ENCODE measurements at places on chromosomes 4 and X.

GRCh38 chr4:74109116-74109869 is 10.3 kb upstream of the CXCL2 start:
- no peak for DNase-seq

DNA sequence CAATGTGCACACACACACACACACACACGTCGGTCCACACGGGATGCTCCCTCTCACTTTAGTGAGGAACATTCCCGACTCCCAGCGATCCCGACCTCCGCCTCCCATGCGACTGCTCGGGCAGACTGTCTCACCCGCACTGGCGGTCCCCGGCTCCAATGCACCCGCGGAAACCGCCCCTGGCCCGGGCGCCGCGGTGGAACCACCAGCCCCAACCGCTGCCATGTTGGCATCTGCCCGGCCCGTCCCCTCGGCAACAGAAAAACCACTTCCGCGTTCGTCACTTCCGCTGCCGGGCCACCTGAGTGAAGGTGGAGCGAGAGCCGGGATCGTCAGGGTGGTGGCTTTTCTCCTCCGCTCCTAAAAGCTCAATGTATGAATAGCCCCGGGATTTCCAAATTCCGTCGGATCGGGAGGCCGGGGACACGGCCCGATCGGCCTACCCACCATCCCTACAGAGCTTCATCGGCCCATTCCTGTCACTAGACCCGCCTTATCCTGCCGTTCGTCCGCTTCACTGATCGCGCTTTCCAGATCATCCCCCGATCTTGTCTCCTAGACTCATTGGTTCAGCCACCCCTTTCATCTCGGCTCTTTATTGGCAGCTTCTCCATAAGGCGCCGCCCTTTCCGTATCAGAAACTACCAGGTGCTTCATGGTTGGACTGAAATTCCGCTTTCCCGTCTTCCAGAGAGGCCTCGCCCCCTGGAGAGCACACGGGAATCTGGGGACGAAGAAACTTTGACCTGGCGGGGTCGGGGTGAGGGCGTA is at the start of gene SLC35A2:
Gene SLC35A2, minus strand, starts transcription at position 235 of the 771 bp plus-strand sequence. Its CDS starts 10 bp downstream, at position 225.
- peak; percentile 74 for DNase-seq

DNA sequence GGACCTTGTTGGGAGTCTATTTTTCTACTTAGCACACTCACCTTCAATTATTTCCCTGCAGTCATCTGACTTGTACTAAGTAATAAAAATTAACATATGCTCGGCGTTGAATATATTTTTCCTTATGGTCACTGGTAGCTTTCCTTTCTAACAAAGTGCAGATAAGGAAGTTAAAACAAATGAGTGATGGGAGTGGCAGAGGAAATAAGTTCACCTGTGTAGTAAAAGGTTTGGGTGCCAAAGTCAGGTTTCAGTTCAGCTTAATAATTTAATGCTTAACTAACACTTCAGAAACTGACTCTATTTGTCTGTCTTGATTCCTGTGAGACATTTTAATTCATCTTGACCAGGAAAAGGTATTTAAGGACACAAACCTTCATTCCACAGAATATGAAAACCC is 184.4 kb downstream of the PCDH7 start:
- no peak for DNase-seq

- DNase-seq, result no peak
These were observed 961 bp upstream of the NOCT start for GRCh38 chr4:139014371-139015268.

DNA sequence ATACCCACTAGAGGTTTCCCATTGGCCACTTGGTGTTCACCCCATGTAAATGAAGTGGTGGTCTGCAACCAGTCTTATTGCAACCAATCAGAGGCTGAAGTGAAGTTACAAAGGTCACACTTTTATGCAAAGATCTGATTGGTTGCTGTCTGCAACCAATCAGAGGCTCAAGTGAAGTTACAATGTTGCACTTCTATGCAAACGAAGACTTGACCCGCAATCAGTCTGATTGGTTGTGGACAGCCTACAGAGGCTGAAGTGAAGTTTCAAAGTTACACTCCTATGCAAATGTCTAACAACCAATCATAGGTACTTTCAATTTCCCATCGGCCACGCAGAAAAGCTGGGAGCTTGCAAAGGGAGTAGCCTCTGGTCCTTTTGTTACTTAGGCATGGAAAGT is 22.3 kb upstream of the XPNPEP2 start:
- no peak for DNase-seq

DNA sequence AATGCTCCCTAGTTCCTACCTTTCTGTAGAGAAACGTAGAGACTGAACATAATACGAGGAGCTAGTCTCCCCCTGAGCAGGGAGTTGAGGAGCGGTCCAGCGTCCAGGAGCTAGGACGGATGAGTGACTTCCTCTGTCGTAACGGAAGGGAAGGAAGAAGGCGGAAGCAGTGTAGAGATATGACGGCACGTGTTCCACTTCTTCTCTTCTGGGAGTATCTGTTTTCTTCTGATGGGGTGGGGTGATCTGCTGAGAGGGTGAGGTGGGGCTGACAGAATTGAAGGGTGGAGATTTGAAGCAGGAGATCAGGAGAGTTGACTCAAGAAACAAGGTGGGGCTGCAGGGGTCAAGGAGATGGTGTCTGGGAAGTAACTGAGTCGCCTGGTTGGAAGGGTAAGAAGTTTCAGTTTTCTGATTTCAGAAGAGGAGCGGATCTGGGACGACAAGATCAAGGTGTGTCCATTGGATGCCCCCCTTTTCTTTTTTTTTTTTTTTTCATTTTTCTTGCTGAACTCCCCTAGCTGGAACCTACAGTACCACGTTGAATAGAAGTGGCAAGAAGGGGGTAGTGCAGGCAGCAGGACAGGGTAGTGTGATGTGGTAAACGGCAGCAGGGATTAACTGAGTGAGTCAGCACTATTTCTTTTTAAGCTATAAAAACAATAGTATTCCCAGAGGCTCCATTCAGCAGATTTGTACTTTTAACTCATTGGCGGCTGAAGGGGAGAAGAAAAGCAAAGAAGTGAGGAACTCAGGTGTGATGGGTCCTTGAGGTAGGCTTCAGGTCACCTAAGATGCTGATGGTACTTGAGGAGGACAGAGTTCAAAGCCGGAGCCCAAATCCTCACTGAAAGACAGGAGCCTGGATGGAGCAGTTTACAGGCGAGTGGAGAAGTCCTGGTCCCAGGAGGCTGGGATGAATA is 50.8 kb upstream of the SETD7 start:
- DNase-seq, result no peak

- no peak for DNase-seq
These were observed 130.3 kb downstream of the DHRSX start for GRCh38 chrX:2370456-2370855.

- DNase-seq, result no peak
These were observed 814 bp upstream of the LOC101059915 start for GRCh38 chrX:71666240-71667223.

DNA sequence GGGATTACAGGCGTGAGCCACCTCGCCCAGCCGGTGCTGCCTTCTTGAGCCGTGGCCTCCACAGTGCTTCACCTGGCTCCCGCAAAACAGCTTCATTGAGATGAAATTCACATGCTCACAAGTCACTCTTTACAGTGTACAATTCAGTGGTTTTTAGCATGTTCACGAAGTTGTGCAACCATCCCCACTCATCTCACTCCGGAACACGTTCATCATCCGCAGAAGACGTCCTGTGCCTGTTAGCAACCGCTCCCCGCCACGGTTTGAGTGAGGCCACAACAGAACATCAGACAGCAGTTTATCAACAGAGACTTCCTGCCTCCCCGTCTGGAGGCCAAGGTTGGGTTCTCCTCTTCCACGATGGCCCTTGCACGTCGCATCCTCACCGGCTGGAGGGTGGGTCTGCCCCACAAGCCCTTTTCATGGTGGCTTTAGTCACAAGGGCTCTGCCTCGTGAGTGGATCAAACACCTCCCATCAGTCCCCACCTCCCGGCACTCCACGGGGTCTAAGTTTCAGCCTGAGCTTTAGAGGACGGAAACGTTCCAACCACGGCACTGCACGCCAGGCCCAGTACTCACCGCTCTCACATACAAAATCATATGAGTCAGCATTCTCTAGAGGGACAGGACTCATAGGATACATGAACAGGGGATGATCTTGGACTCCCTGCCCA is 29.6 kb upstream of the SPON2 start:
- no peak for DNase-seq
